ENCODE measurements at places on chromosomes 7 and 10.

GRCh38 chr10:11757821-11758463 lies 15.8 kb downstream of the ECHDC3 start:
- peak; percentile 91 for DNase-seq

- no peak for DNase-seq
These were observed 173.9 kb downstream of the ZNF438 start for GRCh38 chr10:30857803-30858202.

- no peak for DNase-seq
These were observed 97.7 kb upstream of the TMEM196 start for GRCh38 chr7:19871102-19871501.

- DNase-seq = no peak
These were observed 8.7 kb upstream of the PLXNA4 start for GRCh38 chr7:132584796-132585494.

DNA sequence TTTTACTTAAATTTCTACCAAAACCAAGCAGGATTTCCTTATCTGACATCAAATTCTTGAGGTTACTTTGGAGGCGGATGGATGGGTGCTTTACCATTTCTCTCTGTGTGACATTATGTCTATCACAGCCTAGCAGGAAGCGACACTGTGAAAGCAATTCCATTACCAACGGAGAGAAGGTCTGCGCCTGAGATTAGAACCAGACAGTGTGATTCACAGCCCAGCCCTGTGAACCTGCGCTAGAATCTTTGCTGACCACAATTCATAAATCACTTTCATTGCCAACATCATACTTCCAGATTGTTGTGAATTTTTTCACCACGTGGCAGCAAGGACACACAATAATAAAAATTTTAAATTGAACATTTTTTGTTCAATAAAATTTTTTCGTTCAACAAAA lies 126.5 kb downstream of the CUBN start:
- no peak for DNase-seq

GRCh38 chr7:136480901-136481300 lies 387.6 kb upstream of the CHRM2 start:
- no peak for DNase-seq

GRCh38 chr7:134191876-134192275 lies 64.7 kb downstream of the LRGUK start:
- no peak for DNase-seq

DNA sequence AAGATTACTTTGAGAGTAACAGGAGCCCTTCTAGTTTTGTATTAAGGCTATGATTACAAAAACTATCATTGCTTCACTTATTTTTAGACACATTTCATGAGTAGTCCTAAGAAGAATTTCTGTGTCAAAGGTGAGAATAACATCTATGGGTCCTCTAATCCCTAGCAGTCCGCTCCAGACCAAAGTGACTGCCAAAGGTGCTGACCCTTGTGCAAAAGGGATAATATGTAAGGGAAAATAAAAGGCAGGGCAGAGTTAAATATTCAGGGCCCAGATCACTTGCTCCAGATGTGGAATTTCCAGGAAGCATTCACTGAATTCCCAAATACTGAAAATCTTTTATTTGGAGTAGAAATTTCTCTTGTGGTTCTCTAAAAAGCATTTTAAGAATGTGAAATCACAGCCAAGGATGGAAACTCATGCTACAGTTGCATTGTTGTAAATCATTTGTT lies 29.3 kb downstream of the RHOBTB1 start:
- no peak for DNase-seq

GRCh38 chr10:104300002-104300735 lies 31.2 kb downstream of the GSTO2 start:
- no peak for DNase-seq

DNA sequence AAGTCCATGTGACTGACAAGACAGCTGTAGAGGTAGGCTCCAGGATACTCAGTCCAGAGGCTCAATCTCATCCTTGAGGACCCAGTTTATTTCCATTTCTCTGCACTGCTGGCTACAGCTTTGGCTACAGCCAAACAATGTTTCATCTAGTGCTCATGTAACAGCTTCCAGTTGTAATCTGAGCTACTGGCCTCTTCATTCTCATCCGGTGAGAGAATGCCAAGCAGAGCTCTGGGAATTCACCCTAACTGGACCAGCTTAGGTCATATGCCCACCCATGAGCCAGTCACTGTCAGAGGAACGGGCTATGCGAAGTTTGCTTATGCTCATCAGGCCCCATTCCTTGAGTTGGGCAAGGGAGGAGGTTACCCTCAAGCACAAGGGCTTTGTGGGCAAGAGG lies 192.9 kb downstream of the EVX1 start:
- no peak for DNase-seq

GRCh38 chr7:17184805-17185689 lies 113.4 kb upstream of the AHR start:
- no peak for DNase-seq

GRCh38 chr7:156751319-156751718 lies 110.7 kb downstream of the RNF32 start:
- DNase-seq = no peak

GRCh38 chr10:61784354-61785133 lies 117.0 kb upstream of the ARID5B start:
- DNase-seq = no peak

- DNase-seq = no peak
These were observed 4.8 kb downstream of the GPR146 start for GRCh38 chr7:1049006-1049741.

DNA sequence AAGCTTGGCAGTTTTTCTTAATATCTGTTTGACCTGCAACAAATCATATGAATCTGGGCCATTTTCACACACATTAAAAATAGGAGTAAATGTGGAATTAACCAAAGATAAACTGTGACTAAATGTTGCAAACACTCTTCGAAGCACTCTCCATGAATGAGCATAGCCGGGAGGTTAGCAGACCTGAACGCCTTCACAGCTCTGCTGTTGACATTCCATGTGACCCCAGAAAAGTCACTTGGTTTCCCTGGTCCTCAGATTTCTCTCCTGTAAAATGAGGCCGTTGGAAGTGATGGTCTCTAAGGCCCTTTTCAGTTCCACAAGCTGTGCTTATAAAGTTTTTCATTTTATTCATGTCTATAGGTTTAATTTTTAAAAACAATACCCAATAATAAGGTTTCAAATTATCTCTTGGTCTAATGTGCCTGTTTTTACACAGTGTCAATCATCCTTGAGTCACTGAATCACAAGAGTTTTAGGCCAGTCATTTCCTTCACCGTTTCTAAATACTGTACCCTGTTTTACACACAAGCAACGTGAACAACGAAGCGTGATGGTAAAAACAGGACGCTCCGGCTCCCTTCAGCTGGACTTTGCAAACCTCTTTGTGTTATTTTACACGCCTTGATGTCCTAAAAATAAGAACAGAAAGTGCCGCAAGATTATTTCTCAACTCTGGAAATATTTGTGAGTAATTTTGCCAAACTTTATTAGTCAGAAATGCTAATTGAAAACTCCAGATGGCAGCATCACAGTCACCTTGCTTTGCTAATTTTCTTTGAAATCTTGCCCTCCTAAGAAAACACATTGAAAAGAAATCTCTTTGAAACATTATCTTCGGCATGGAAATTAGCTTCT lies 38.6 kb upstream of the MET start:
- DNase-seq = no peak

- no peak for DNase-seq
These were observed 38.5 kb downstream of the GOLGA7B start for GRCh38 chr10:97888134-97888533.

GRCh38 chr7:103714376-103714927 lies 268.4 kb upstream of the SLC26A5 start:
- DNase-seq = no peak

- no peak for DNase-seq
These were observed 5.9 kb downstream of the KCP start for GRCh38 chr7:128904381-128905197.

DNA sequence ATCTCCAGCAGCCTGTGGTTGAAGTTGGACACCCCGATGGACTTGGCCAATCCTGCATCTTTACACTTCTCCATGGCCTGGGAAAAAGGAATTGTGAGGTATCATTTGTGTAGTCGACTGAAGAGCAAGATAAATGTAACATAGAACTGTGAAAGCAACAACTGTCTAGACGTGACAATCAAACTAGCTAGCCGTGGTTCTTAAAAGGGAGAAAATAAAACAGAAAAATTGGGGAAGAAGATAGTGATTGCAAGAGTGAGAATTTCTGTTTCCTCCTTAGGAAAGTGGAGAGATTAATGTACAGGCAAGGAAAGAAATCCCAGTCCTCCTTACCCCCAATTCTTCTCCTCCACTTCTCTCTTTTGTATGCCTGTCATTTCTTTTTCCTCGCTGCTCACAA lies 5.0 kb downstream of the AKR1C2 start:
- no peak for DNase-seq

Data from neural crest cell (in vitro differentiated cells).